ENCODE measurements at places on chromosomes 13 and 19.

GRCh38 chr19:31285744-31286143, 63.5 kb downstream of the TSHZ3 start:
- DNase-seq, result no peak

- DNase-seq, result no peak
These were observed 1241.1 kb downstream of the UQCRFS1 start for GRCh38 chr19:27971869-27972268.

DNA sequence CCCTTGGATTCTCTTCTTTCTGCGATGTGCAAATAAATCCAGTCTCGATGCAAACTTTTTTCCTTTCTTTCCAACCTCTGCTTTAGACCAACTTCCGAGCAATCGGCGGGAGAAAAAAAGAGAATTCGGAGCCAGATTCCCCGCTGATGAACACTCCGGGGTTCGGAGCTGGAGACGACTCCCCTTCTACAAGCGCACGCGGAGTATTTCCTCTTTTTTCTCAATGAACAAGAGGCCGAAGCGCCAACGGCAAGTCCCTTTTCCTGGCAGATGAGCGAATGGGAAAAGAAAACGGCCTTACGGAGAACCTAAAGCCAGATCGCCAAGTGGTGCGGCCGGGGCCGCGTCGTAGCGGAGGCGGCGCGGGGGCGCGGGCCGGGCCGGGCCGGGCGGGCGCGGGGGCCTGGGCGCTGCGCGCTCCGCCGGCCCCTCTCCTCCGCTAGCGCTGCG, 250 bp downstream of the SPRY2 start:
- peak; percentile 71 for DNase-seq

- DNase-seq, result peak; percentile 61
These were observed 94.0 kb upstream of the SLC15A1 start for GRCh38 chr13:98846521-98846920.

DNA sequence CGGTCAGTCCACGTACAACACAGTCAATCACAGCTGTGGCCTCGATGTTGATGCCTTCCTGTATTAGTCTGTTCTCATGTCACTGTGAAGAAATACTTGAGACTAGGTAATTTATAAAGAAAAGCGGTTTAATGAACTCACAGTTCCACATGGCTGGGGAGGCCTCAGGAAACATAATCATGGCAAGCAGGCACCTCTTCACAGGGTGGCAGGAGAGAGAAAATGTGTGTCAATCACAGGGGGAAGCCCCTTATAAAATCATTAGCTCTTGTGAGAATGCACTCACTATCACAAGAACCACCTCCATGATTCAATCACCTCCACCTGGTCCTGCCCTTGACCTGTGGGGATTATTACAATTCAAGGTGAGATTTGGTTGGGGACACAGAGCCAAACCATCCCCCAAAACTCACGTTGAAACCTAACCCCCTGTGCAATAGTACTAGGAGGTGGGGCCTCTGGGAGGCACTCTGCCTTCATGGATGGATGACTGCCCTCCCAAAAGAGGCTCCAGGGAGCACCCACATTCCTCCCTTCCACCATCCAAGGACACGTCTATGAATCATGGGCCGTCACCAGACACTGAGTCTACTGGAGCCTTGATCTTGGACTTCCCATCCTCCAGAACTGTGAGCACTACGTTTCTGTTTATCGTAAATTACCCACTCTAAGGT, 2.3 kb upstream of the PROZ start:
- DNase-seq, result no peak

- DNase-seq, result no peak
These were observed 43.6 kb downstream of the STOML3 start for GRCh38 chr13:38947054-38947453.

DNA sequence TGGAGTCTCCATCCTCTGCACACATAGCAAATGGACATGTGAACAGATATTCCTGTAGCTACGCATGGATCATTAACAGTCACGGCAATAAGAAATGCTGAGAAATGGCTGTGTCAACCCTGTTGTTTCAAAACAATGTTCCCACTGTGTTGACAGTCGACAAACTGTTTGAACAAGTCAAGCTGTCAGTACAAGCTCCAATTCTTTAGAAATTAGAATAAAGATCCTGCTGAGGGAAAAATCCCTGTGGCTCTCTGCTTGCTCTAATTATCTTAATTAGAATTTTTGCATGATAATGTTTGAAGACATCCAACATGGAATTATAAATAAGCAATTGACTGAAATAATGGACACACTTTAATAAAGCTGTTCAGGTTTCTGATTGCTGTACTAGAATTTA, 37.9 kb upstream of the CPB2 start:
- peak; percentile 23 for DNase-seq

GRCh38 chr13:43229506-43229905, 206.1 kb downstream of the DNAJC15 start:
- no peak for DNase-seq

- DNase-seq, result no peak
These were observed 19.9 kb upstream of the DHRS12 start for GRCh38 chr13:51823863-51824262.

DNA sequence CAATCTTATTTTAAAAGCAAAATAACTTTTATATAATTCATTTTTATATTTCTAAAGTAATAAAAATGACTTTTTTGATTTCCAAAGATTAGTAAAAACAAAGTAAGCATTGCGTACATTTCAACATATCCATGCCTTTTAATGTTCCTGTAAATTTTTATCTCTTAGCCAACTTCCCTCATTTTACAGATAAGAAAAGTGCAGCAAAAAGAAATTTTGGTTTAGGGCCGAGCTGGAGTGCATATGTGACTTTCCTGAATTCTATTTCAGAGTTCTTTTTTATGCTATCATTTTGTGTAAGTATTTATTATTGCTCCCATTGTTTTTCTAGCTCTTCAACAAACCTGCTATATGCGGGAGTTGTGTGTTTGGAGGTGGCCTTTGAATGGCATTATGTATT, 195.3 kb downstream of the NHLRC3 start:
- no peak for DNase-seq

GRCh38 chr13:48534911-48535501, 2.1 kb upstream of the RCBTB2 start:
- no peak for DNase-seq

DNA sequence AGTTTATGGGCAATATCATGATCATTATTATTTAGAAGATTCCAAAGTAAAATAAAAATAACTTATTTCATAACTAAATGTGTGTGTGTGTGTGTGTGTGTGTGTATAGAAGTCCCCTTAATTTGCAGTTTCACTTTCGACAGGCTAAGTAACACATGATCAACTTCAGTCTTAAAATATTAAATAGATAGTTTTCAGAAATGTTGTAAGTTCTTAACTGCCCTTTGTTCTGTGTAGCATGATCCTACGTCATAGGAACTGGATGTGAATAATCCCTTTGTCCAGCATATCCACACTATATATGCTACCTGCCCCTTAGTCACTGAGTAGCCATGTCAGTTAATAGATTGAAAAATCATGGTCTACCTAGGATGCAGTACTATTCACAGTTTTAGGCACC, 1863.5 kb upstream of the PCDH20 start:
- DNase-seq, result no peak

DNA sequence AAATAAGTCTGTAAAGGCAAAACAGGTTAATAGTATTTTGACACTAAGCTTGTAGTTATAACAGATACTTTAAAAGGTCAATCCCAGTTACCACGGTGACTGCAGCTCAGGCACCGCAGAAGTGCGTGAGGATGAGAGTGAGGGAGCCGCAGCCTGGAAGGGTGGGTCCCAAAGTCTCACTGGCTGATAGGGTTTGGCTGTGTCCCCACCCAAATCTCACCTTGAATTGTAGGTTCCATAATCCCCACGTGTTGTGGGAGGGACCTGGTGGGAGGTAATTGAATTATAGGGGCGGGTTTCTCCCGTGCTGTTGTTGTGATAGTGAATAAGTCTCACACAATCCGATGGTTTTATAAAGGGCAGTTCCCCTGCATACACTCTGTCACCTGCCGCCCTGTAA, 40.0 kb upstream of the GAS6 start:
- DNase-seq, result no peak

Measured in NCI-H345 (cell line).